ENCODE measurements at places on chromosomes 5 and 9.

GRCh38 chr5:59178071-59178470 is 595.2 kb downstream of the RAB3C start:
- no peak for DNase-seq

DNA sequence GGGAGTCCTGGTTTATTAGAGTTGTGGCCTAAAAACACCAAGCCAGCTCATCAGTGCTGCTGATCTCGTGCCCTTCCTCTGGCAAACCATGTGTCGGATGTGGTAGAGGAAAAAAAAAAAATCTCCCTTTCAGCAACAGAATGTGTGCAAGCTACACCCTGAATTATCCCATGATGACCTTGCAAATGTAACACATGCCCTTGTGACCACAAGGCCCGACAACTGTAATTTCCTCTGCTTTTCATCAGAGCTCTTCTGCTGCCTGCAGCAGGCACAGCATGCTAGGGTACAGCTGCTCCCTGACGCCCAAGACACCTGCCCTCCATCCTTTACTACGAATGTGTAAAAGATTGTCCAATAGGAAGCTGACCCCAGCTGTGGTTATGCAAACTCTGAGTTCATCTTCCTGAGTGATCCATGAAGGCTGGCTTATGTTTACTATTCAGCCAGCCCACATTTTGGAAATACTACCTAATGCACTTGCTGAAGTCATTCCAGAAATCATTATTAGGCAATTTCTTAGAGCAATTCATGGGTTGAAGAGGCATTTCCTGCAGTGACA is 14.6 kb upstream of the BNC2 start:
- no peak for DNase-seq

- DNase-seq: no peak
Measured at GRCh38 chr5:150641006-150641570, 628 bp downstream of the SYNPO start.

DNA sequence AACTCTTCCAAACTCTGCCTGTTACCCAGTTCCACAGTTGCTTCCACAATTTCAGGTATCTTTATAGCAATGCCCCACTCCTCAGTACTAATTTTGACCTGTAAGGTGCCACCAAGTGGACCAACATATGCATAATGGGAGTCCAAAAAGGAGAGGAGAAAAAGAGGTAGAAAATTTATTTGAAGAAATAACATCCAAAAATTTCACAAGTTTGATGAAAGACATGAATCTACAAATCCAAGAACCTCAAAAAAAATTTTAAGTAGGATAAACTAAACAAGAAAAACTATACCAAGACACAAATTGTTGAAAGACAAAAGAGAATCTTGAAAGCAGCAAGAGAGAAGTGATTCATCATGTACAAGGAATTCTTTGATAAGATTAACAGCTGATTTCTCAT is 79.8 kb downstream of the BARX1 start:
- no peak for DNase-seq

DNA sequence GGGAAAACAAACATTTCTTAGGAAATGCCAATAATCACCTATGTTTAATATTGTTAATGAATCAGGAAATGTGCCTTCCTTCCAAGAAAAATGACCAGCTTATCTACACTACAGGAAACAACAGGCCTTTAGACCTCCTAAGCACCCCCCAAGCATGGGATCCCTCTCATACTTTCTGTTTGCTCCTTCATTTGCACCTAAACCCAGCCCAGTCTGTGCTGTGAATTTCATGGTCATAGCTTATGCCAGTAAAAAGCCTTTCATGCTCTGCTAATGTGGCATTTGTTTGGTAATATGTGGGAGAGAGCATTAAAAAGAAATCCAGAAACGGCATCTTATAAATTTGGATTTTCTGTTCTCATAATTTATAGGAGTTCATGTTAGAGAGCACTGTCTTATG is 511.1 kb downstream of the EBF1 start:
- DNase-seq: no peak

DNA sequence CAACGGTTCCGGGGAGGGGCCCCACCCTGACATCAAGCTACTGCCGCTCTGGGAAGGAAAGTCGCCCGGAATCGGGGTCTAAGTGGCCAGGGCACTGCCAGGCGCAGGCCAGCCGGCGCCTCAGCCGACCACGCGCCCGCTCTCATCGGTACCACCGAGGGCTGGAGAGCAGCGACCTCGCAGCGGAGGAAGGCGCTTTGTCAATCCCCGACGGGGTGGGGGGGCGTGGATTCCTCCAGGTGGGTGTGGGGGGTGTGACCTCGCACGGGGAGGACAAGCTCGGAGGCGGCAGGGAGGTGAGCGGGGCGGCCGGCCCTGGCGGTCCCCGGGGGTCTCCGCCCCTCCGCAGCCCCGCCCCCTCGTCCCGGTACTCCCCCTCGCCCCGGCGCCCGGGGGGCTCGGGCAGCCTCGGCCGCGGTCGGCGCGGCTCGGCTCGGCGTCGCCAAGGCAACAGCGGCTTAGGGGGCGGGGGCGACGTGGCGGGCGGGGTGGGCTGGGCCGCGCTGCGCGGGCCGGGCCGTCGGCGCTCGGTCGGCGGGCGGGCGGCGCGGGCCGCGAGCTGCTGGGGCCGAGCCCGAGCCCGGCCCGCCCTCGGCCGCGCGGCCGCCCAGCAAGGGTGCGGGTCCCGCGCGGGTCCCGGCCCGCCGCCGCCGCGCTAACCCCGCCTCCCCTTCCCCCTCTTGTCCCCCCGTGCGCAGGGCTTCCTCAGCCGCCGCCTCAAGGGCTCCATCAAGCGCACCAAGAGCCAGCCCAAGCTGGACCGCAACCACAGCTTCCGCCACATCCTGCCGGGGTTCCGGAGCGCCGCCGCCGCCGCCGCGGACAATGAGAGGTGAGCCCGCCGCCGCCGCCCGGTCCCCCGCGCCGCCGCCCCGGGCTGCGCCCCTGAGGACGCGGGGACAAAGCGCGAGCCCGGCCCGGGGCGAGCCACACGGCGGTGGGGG is 47.5 kb downstream of the DAB2IP start:
- peak; percentile 41 for DNase-seq

GRCh38 chr5:87231037-87231808 is 36.5 kb upstream of the RASA1 start:
- no peak for DNase-seq

DNA sequence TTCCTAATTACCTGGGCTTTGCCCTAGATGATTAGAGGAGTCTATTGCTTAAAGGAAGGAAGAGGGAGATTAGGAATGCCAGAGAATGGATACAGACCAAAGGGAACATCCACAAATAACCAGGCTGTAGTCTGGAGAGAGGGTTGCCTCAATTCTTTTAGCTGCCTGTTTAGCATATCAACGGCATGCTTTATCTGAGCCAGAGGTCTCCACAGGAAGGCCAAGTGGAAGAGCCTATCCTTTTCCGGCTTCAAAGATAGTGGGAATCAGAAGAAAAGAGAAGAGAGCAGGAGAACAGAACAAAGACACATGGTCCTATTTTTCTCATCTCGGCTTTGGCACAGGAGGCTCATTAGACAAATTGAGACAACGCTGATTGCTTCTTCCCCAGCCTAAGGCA is 142.4 kb downstream of the NMUR2 start:
- no peak for DNase-seq

- DNase-seq: no peak
Measured at GRCh38 chr9:4585135-4585534, 77.0 kb upstream of the PLPP6 start.

GRCh38 chr9:27377147-27377807 is 80.3 kb upstream of the EQTN start:
- no peak for DNase-seq

DNA sequence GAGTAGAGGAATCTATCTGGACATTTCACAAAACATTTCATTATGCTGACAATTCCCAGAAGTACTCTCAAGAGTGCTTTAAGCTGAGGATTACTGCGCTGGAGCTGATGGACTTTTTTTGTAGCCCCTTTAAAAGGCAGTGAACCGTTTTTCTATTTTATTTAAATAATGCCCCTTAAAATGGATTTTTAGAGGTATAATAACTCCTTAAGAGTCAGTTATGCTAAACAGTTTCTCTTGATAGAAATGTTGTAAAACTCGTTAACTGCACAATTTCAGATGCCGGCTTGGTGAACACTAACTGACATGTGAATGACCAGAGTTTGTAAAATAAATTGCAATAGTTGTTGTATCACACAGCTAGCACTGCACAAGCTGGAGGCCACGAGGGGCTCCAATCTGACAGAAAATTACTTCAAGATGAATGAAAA is 174.0 kb downstream of the NR2F1-AS1 start:
- DNase-seq: no peak

- DNase-seq: no peak
Measured at GRCh38 chr5:7518947-7519560, 123.1 kb downstream of the ADCY2 start.

DNA sequence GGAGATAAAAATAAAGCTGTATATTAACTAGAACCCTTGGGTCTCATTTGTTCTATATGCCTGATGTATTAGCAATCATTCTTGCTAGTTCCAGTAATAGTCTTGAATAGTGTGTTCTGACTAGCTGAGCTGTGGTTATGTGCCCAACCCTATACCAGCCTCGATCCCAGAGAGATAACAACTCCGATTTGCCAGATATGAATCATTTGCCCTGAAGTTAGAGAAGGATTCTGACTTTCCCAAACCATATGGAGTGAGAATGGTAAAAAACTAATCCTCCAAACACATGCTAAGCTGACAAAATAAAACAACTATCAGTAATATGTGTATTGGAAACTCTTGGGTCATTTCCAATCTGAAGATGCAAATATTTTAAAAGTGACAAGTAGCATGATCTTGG is 64.8 kb downstream of the ALDH1A1 start:
- no peak for DNase-seq

DNA sequence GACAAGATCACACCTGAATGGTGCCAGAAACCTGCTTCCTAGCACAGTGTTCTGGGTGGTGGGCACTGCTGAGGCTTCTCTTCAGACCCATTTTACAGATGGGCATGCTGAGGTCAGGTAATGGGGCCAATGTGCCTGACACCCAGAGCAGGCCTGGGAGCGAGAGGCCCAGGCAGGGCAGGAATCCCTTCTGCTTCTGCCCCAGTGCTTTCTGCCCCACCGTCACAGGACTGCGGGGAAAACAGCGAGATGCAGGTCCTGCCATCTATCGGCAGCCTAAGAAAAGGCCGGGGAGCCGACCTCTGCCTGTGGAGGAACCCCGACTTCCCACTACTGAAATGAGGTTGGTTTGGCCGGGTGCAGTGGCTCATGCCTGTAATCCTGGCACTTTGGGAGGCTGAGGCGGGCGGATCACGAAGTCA is 22.8 kb upstream of the RNU6ATAC start:
- no peak for DNase-seq

GRCh38 chr5:35038891-35039290 is 8.9 kb downstream of the AGXT2 start:
- no peak for DNase-seq

GRCh38 chr5:125961150-125961549 is 462.1 kb upstream of the GRAMD2B start:
- DNase-seq: no peak

DNA sequence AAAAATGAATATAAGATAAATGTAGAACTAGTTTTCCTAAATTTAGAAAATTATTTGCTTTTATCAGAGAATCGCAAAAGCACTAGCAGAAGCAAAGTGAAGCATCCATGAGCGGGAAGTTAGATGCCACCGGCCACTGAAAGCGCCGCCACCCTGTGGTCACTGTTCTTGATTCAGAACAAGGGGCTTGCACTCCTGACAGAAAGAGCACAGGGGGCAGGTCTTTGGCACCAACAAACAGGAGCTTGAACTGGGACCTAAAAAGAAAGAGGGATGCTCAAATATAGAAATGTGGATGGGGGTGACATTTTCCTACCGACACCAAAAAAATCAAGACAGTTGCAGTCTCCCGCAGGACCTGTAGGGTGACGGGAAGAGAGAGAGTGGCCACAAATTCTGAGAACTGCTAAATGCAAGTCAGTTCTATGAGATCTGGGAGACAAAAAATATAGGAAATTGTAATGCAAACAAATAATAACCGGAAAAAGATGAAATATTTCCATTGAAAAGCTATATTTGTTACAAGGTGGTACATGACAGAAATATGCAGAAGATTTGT is 144.3 kb downstream of the CDH12 start:
- no peak for DNase-seq

- no peak for DNase-seq
Measured at GRCh38 chr5:140672455-140673186, 755 bp downstream of the DND1 start.

DNA sequence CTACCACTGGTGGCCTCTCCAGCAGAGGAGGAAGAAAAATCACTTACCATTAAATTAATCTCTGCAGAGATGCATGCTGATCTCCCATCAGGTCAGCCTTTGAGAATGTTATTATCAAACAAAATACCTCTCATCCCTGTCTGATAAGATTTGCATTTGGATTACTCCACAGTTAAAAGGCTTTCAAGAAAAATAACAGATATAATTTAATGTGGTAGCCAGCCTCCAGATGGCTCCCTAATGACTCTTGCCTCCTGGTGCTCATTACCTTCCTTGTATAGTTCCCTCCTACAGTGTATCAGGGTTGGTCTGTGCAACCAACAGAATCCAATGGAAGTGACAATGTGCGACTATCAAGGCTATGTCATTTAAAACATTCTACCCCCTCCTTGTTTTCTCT is 63.6 kb upstream of the TNPO1 start:
- DNase-seq: no peak

- no peak for DNase-seq
Measured at GRCh38 chr9:806285-807156, 35.0 kb upstream of the DMRT1 start.

DNA sequence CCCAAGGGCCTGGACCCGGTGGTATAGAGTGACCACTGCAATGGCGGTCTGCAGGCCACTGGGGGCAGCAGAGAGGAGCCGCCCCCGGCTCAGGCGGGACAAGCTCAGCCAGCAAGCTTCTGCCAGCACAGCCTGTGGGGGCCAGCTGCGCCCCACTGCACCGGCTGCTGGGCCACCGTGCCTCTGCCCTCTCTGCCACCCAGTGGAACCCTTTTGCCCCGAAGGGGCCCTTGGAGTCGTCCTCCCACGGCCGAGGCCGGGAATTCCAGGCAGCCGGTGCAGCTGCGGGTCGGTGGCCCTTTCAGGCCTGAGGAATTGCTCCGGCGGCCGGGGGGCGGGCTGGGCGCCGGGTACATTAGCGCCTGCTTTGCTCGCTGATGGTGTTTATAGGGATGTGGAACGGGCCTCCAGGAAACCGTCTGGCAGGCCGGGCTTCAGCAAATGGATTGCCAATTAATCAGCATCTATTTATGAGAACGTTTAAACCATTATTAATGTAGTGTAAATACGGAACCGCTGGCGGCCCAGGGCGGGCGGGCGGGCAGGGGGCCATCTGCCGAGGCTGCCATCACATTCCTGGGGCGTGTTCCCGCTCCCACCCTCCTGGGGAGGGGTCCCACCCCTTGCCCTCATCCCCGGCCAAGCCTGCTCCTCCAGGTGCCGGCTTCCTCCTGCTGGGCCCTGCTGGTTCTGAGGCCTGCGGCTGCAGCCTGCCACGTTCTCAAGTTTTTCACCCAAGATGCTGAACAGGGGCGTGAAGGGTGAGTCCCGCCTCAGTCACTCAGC is 127.4 kb downstream of the BARX1 start:
- DNase-seq: no peak

- DNase-seq: no peak
Measured at GRCh38 chr9:136075881-136076678, 19.0 kb downstream of the NACC2 start.
